Natural killer cell treated with Interleukin-12 subunit alpha and Interleukin-12 subunit beta and Interleukin-15 and Interleukin-18, amount 100 ng/mL, for 72 hours (primary cell): ENCODE measurements at places on chromosomes 7 and 10. TPM values are rescaled to one million over a fixed set of nuclear protein-coding genes. Genes with fewer than 3 reads are reported as not detected.

DNA sequence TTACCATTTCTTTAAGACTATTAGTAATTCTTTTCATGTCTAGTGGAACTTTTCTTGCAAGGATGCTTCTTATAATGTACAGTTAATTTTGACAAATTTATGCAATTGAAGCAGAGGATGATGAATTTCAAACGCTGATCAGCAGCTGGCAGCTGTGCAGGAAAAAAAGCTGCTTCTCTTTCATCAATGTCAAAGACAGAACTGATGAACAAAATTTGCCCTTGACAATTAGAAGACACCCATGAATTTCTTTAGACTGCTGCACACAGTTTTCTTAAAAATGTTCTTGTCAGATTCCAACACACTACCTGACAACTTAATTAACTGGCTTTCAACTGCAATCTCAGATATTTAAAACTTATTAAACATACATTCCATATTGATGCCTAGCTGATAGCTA, 138.3 kb downstream of the SKAP2 start:
- H3K27ac ChIP-seq: no peak overlapping the region
- no peaks in the 10 kb centered on the region for H3K36me3 ChIP-seq
- no peak for DNase-seq
- no peaks in the 10 kb centered on the region for H3K27me3 ChIP-seq

DNA sequence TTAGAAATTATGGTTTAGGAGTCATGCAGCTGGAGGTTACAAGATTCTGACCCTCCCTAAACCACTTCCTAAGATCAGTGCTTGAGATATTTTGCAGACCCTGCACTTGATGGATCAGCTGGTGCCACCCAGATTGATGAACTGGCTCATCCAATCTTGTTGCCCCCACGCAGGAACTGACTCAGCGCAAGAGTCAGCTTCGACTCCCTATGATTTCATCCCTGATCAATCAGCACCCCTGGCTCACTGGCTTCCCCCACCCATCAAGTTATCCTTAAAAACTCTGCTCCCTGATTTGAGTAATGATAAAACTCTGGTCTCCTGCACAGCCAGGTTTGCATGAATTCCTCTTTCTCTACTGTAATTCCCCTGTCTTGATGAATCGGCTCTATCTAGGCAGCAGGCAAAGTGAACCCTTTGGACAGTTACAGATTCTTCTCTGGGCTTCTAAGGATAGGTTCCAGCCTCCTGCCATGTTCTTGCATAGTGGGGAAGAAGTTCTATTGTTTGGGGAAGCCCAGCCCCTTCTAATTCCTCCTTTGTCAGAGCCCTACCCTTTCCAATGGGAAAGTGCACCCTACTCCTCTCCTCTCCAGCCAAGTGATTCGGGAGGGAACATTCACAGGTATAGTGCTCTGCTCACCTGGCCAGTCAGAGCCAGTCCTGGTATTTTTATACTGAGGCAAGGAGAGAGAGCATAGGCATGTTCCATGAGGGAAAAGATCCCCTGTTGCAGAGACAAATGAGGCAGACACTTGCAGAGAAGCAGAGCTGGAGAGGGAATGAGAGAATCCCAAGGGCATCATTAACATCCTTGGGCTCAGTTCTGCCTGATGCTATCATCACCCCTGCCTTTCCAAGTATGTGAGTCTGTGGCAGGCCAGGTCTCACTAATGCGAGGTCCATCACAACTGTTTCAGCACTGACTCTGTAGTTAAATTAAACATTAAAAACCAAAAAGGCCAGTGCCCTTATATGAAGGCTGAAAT, 224.4 kb upstream of the GALNT17 start:
- peaks cover 6% of the 10 kb centered on the region for H3K36me3 ChIP-seq
- no peak for DNase-seq
- H3K27me3 ChIP-seq: no peaks in the 10 kb centered on the region
- no peak overlapping the region for H3K27ac ChIP-seq
- no peak overlapping the region for H3K4me3 ChIP-seq
- H3K4me1 ChIP-seq: no peaks in the 10 kb centered on the region

DNA sequence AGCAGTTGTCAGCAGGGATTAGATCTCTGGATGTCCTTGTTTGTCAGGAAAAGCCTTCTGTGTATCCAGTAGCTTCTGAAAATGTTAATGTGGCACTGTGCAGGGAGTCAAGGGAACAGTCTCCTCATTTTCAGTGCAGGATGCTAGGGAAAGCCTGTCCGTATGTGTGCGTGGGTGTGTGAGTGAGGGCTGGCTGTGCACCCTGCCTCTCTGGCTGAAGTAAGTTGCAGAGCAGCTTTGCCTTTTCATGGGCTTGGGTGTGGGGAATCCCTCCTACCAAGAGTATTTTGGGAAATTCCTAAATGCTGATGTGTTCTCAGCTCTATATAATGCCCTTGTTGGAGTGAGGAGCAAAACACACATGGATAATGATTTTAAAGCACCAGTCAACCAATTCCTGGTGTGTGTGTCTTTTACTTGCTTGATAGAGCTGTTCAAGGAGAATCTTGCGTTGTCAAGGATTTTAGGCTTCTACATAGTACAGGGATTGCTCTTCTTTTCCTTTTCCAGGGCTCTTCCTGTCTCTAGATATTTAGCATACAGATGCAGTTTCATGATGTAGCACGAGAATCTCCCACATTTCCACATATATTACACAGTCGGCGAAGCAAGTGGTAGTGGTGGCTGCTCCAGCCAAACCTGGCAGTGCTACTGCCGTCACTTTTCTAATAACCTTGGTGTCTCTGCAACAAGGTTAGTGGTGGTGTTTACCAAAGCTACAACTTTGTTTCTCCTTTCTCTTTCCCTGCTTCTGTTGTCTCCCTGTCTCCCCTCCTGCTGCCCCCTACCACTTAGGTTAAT, 92.8 kb downstream of the MCU start:
- H3K36me3 ChIP-seq: no peaks in the 10 kb centered on the region
- no peak overlapping the region for H3K27ac ChIP-seq
- H3K27me3 ChIP-seq: no peaks in the 10 kb centered on the region
- H3K4me1 ChIP-seq: no peaks in the 10 kb centered on the region

DNA sequence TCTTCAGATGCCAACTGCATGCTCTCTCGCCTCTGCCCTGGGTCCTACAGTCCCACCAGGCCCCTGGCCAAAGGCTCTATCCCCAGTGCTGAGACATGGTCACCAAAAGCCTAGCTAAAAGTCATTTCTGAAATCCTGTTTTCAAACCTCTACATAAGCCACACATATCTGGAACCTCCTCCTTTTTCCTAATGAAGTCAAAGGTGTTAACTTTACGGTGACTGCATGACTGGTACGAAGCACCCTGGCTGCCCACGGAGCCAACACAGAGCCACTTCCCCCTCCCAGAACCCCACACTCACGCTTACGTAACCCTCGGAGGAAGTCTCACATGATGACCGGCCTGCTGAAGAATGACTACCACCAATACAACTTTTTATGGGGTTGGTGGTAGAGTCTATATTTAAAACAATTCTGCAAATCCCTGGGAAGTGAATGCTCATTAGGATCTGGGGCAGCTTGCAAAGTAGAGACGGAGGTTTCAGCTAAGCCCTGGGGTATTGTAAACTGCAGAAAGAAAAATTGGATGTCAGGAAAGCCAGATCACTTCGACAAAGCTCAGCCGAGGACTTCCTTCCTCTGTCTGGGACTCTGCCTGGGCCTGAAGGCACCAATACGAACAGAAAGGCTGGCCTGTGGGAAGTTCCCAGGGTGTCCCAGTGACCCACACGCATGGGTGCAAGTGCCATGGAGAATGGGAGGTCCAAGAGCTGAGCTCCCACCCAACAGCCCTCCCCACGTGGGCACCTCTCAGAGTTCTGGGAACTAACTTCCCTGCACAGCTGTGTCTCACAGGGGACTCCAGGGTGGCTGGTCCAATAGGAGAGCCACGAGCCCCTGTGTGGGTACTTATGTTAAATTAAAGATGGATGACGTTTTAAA, 50.7 kb downstream of the PDGFA start:
- peaks cover 14% of the 10 kb centered on the region for H3K36me3 ChIP-seq
- peak overlapping the region; percentile 28 for H3K4me3 ChIP-seq
- peak overlapping the region; percentile 80 for H3K27ac ChIP-seq

- H3K27me3 ChIP-seq: no peaks in the 10 kb centered on the region
- peak overlapping the region; percentile 72 for H3K27ac ChIP-seq
- H3K4me1 ChIP-seq: peaks cover 13% of the 10 kb centered on the region
- H3K4me3 ChIP-seq: peak overlapping the region; percentile 58
- DNase-seq: no peak
- no peaks in the 10 kb centered on the region for H3K36me3 ChIP-seq
Observed at GRCh38 chr7:1460821-1461645, 1.8 kb upstream of the MICALL2 start.

DNA sequence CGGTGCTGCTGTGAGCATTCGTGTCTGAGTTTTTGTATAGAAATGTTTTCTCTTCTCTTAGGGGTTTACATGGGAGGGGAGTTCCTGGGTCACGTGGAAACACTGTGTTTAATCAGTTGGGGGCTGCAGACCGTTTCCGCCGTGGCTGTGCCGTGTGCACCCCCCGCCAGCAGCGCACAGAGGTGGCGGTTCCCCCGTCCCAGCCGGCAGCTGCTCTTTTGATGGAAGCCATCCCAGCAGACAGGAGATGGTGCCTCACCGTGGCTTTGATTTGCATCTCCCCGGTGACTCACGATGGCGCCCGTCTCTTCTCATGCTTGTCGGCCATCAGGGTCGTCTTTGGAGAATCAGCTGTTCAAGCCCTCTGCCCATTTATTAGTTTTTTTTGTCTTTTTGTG, 34.9 kb upstream of the FOXL3 start:
- no peaks in the 10 kb centered on the region for H3K27me3 ChIP-seq
- H3K36me3 ChIP-seq: no peaks in the 10 kb centered on the region
- H3K4me3 ChIP-seq: no peak overlapping the region
- H3K27ac ChIP-seq: no peak overlapping the region
- no peaks in the 10 kb centered on the region for H3K4me1 ChIP-seq

- peaks cover 4% of the 10 kb centered on the region for H3K4me1 ChIP-seq
- no peaks in the 10 kb centered on the region for H3K36me3 ChIP-seq
- H3K27me3 ChIP-seq: no peaks in the 10 kb centered on the region
- H3K27ac ChIP-seq: no peak overlapping the region
- no peak overlapping the region for H3K4me3 ChIP-seq
Observed at GRCh38 chr10:43214956-43215561, 51.8 kb downstream of the RASGEF1A start.

DNA sequence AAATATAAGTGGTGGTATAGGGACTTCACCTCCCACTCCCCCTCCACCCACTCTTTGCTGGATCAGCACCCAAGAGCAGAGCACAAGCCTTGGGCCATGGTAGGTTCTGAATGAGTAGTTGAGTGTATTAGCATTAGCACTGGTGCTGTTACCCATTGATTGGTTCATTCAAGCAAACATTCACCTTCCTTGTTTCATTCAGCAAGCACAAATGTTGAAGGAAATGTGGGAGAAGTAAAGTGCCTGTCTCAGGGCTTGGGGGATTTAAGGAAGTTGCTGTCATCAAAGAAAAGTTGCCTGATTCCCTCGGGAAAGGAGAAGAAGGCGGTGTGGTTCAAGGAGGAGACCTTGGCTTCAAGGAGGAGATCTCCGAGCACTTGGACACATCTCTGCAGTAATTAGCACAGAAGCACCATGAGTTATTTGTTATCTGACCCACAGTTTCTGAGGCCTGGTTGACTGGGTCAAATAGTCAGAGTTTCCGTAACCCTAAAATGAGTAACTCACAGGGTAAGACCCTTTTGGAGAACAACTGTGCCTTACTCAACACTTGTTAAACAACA, 17.3 kb downstream of the IL2RA start:
- no peaks in the 10 kb centered on the region for H3K27me3 ChIP-seq
- H3K27ac ChIP-seq: peak overlapping the region; percentile 98
- H3K36me3 ChIP-seq: peaks cover 56% of the 10 kb centered on the region
- no peak for DNase-seq
- H3K4me3 ChIP-seq: peak overlapping the region; percentile 89
- H3K4me1 ChIP-seq: peaks cover 71% of the 10 kb centered on the region

DNA sequence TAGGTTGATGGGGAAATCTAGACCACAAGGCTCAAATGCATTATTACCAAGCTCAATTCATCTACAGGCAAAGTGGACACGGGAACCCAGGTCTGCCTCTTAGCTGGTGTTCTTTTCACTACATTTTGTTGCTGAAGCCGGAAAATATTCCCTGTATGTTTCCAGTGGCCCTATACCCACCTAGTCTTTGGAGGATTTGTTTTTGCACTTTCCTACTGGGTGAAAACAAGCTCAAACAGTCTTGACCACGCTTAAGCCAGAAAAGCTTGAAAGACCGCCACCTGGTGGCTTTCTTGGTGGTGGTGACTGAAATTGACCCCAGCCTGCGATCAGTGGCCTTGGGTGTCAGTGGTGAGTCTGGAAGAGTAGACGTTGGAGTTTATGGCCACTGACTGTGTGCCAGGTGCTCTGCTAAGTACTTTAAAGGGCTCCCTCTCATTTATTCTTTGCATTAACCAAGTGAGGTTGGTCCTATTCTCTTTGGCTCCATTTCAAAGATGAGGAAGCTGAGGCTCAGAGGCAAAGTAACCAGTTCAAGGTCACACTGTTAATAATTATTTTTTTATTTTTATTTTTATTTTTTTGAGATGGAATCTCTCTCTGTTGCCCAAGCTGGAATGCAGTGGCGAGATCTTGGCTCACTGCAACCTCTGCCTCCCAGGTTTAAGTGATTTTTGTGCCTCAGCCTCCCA, 11.1 kb upstream of the CRTAC1 start:
- DNase-seq: no peak
- H3K27ac ChIP-seq: no peak overlapping the region
- no peak overlapping the region for H3K4me3 ChIP-seq
- H3K27me3 ChIP-seq: peaks cover 68% of the 10 kb centered on the region
- no peaks in the 10 kb centered on the region for H3K36me3 ChIP-seq
- peaks cover 5% of the 10 kb centered on the region for H3K4me1 ChIP-seq

- no peak within 1 kb of the TSS for H3K27ac ChIP-seq
- H3K4me3 ChIP-seq: peak within 1 kb of the TSS; percentile 74
- no peaks in the 10 kb centered on the region for H3K36me3 ChIP-seq
- no peak for DNase-seq
- peaks cover 26% of the 10 kb centered on the region for H3K4me1 ChIP-seq
Observed at GRCh38 chr10:125159932-125160855, at the start of gene CTBP2. Gene CTBP2 (minus strand): TSS chr10:125160563.

DNA sequence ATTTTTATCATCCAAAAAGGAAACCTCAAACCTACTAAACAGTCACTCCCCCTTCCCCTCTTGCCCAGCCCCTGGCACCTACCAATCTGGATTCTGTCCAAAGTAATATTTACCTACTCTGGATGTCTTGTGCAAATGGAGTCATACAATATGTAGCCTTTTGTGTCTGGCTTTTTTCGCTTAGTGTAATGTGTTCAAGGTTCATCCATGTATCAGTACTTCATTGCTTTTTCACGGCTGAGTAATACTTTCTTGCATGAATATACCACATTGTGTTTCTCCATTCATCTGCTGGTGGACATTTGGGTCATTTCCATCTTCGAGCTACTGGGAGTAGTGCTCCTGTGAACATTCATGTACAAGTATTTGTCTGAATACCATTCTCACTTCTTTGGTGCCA, 113.6 kb downstream of the EEPD1 start:
- no peaks in the 10 kb centered on the region for H3K36me3 ChIP-seq
- DNase-seq: no peak
- H3K4me3 ChIP-seq: no peak overlapping the region
- peaks cover 4% of the 10 kb centered on the region for H3K27me3 ChIP-seq
- peak overlapping the region; percentile 29 for H3K27ac ChIP-seq
- H3K4me1 ChIP-seq: peaks cover 8% of the 10 kb centered on the region

GRCh38 chr10:124826262-124826661, 24.6 kb downstream of the ABRAXAS2 start:
- DNase-seq: no peak
- H3K27me3 ChIP-seq: no peaks in the 10 kb centered on the region
- peaks cover 18% of the 10 kb centered on the region for H3K36me3 ChIP-seq
- H3K4me3 ChIP-seq: no peak overlapping the region
- no peaks in the 10 kb centered on the region for H3K4me1 ChIP-seq

Gene TFR2
- total RNA-seq: 10.1 TPM

Gene FBXO24
- not detected for total RNA-seq

Gene CHRM2
- not detected for total RNA-seq

Gene TUBAL3
- total RNA-seq: not detected

Gene PSD
- 7.6 TPM for total RNA-seq

Gene CRYGN
- not detected for total RNA-seq
